Activated CD4-positive, alpha-beta T cell treated with anti-CD3 and anti-CD28 coated beads, Interleukin-2, amount 50 U/mL, for 24 hours (primary cell): ENCODE measurements at places on chromosomes 4 and X.

- DNase-seq = no peak
These were observed 83.9 kb upstream of the FAM9B start for GRCh38 chrX:9117851-9118250.

- DNase-seq = no peak
These were observed 8.7 kb downstream of the C1QTNF7 start for GRCh38 chr4:15436513-15436912.

- DNase-seq = no peak
These were observed 76.2 kb upstream of the GRXCR1 start for GRCh38 chr4:42816189-42816879.

DNA sequence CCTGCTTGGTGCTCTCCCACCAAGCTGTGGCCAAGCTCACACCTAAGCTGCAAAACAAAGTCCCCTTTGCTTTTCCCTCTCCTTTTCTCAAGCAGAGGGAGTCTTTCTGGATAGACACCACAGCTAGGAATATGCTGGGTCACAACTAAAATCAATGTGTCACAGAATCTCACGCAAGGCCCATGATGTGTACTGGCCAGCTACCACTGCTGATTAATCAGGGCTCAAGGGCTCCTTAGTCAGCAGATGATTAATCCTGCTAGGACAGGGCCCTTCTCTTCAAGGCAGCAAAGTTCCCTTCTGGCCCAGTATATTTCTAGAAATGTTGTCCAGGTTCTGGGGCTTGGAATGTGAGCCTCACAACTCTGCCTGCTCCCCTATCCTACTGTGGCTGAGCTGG, 32.0 kb upstream of the TENT5D start:
- DNase-seq = no peak

DNA sequence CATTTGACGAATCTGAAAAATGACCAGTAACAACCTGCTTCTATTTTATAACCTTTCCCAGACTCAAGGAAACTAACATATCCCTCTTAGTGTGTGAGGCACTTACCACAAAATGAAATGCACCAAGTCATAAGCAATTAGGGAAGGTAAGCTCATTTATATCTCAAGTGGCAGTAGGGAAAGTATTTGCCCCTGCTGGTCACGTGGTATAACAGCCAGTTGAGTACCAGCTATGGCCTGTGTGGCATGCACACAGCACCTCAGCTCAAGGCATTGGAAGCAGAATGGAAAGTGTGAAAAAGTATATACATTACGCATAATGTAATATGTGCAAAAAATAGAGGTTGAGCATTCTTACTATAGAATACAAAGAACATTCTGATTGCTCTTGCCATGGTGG, 178.3 kb upstream of the GYPA start:
- DNase-seq = no peak

GRCh38 chr4:129583868-129584267, 487.9 kb downstream of the C4orf33 start:
- no peak for DNase-seq

GRCh38 chr4:90118527-90119195, 8.5 kb upstream of the CCSER1 start:
- no peak for DNase-seq

- DNase-seq = no peak
These were observed 57.8 kb upstream of the CCDC149 start for GRCh38 chr4:24970635-24971034.

DNA sequence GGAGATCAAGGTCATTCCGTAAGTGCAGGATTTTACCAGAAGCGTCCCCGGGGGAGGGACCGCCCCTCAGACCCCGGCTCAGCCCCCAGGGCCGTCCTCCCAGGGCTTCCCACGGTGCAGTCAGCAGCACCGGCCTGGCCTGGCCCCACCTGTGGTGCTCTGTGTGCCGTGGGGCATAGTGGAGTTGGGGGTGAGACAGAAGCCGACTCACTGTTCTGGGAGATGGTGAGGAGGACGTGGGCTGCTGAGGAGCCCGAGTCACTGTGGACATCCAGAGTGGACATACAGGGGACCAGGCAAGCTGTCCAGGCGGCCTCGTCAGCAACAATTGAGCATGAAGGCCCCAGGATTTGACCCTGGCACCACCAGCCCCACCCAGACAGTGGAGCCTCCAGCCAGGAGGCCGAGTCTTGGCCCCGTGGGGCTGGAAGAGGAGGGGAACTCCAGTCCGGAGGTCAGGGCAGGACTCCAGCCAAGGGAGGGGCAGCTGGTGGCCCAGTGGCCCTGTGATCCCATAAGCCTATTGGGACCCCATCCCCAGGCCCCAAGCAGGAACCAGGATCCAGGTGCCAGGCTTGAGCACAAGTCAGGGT, 19.1 kb downstream of the ATP5ME start:
- DNase-seq = no peak

DNA sequence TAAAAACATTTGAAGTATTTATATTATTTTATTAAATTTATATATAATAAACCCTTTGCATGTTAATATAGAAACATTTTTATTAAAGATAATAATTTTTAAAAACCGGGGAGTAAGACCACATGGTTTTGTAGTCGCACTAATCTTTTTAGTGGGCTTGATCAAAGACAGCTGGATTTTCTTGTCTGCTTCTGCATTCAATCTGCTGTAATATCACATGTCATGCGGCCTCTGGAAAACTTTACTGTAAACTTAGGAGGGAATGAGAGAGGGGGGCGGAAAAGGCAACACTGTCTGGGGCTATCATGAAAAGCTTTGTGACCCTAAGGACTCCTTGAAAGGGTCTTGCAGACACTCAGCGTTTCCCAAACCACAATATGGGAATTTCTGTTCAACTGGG, 62.8 kb upstream of the NLGN4X start:
- no peak for DNase-seq

- DNase-seq = no peak
These were observed 61.9 kb upstream of the FAM47B start for GRCh38 chrX:34880656-34881055.

DNA sequence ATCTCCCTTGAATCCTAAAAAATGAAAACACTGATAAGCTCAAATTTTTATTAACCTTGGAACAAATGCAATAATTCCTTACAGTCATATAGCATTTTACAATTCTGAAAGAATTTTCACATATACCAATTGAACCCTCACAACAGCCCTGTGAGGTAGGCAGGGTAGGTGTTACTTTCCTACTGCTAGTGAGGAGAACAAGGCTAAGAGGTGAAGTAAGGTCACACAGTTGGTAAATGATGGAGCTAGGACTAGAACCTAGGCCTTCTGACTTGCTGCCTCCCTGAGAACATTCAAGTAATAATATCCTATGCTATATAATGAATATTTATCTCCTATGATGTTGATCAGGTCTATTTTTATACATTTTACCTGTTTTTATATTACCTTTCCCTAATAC, 9.7 kb downstream of the TAF9B start:
- no peak for DNase-seq

GRCh38 chrX:39822133-39822748, 275.5 kb downstream of the BCOR start:
- DNase-seq = no peak

- no peak for DNase-seq
These were observed 593.2 kb downstream of the TMA16 start for GRCh38 chr4:164087733-164088132.

GRCh38 chrX:20374450-20374849, 107.7 kb upstream of the RPS6KA3 start:
- no peak for DNase-seq

DNA sequence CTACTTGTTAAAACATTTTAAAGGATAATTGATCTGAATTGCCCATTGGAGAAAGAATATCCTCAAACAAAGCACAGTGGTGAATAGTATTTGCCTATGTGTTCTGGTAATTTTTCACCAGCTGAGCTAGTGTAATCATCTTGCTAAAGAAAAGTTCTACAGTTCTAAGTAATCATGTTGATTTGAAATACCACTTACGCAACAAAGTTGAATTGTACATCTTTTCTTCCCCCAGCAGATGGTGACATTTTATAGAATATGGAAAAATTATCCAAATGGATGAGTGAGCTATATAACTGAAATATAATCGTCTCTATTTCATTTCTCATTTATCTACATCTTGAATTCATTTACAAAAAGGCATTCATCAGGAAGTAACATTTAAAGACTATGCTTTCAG, 9.7 kb upstream of the ZNF674 start:
- no peak for DNase-seq

- no peak for DNase-seq
These were observed 73.7 kb downstream of the NCAPG start for GRCh38 chr4:17884511-17884910.

GRCh38 chr4:78864405-78865024, 74.7 kb downstream of the PAQR3 start:
- DNase-seq = peak; percentile 25

GRCh38 chr4:90648791-90649190, 521.6 kb downstream of the CCSER1 start:
- no peak for DNase-seq

DNA sequence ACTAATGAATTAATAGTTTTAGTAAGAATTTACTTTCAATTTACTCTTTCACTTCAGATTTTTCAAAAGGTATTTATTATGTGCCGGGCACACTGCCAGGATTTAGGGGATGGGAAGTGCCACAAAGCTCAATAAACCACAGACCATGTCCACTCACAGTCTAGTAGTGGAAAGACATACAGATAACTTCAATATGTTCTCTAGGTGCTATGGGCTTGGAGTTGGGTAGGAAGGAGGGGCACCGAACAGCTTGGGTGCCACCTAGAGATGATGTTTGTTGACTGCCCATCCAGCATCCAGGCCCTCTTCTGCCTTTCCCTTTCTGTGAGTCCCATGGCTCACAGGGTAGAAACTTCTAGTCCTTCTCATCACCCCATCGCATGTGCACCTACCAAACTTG, 17.8 kb downstream of the MFAP3L start:
- no peak for DNase-seq

- DNase-seq = no peak
These were observed 49.4 kb downstream of the LEF1 start for GRCh38 chr4:108119199-108119800.

DNA sequence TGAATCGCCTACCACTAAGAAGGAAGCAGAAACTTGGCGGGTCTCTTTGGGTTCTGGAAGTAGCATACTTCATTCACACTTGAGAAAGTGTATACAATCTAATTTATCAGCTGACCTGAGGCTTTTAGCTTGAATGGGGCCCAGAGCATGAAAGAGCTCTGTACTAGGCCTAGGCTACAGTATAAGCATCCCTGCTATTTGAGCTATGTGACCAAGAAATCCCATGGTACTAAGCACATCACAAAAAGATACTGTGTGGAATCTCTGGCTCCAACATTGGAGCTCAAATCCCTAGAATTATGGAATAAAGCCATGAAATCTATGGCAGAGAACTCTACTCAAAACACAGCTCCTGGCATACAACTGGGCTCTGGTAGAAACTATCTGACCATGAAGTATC, 43.9 kb upstream of the CCDC149 start:
- DNase-seq = no peak

GRCh38 chrX:20394451-20394850, 127.7 kb upstream of the RPS6KA3 start:
- DNase-seq = no peak

- no peak for DNase-seq
These were observed 2616.0 kb downstream of the ARAP2 start for GRCh38 chr4:33628296-33628695.

DNA sequence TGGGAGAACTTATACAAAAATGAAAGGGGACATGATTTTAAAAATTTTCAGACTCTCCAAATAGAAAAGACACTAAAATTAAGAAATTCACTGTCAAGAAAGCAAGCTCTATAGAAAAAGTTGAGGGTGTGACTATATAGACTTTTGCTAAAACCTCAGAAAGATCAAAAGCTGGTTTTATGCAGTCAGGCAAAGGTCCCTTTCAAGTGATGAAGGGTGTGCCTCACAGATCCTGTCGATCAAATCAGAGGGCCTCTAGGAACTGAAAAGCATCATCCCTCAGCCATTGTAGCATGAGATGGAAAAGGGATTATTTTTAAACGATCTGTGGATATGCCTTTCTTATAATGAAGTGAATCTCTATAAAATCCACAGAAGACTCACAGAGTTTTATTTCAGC, 116.5 kb downstream of the FAM13A start:
- DNase-seq = no peak

- DNase-seq = no peak
These were observed at the start of gene ANXA3 for GRCh38 chr4:78551420-78552351. ANXA3 (plus strand) TSS chr4:78551770; CDS start chr4:78554474, 2,704 bp downstream.

- DNase-seq = no peak
These were observed 19.7 kb downstream of the QDPR start for GRCh38 chr4:17492058-17492741.

DNA sequence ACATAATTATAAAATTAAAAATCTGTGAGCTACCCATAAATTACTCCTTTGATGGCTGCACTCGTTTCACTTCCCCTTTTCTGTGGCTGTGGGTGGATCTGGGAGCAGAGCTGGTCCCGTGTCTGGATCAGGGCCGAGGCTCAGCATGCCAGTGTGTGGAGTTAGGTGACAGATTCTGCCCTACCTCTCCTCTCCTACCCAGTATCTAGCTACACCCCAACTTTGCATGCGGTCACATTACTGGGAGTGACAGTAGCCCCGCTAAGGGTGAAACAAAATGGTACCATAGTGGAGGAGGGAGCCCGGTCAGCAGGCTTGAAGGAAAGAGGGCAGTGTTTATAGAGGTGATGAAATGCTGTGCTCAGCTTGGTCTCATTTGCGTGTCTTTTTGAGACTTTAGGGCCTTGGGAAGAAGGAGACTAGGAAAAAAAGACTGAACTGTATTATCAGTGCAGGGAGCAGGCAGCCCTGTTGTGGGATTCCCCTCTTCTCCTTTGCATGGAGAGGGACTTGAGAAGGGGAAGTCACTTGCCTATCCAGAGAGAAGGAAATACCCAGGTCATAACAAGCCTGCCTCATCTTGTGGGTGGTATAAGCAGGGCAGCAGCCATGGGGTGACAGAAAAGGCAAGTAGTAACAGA, 48.4 kb downstream of the ARHGAP10 start:
- DNase-seq = no peak

DNA sequence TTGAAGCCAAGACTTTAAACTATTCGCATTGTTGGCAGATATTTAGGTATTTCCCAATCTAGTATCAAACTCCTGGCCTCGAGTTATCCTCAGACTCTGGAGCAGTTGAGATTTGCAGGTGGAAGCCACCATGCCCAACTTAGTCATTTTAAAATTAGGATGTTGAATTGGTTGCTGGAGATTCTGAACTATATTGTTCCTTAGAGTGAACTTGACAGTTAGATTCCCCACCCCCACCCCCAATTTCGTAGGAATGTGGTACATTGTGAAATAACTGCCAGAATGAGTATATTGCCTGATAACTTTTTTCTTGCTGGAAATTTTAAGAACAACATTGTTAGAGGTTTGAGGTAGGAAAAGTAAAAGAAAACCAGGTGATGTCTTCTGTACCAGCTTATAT, 2.3 kb downstream of the NOCT start:
- no peak for DNase-seq

- no peak for DNase-seq
These were observed 53.4 kb downstream of the ZNF518B start for GRCh38 chr4:10403633-10404445.

DNA sequence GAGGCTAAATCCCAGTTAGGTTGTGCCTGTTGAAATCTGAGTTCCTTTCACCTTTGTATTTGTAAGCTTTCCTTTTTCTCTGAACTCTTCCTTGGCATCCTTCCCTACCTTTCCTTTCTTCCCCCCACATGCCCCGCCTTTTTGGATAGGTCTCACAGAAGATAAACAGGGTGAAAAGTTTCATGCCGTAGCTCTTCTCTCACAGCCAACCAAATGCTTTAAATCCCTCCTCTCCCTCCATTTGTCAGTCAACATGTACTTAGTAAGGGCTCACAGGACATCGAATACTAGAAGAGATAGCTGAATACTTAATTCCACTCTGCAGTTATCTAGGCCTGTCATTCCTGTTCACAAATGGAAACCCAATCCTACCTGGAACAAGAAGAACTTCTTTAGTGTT, 107.1 kb upstream of the BMPR1B start:
- DNase-seq = no peak
